ENCODE measurements at places on chromosomes 11 and 22.

DNA sequence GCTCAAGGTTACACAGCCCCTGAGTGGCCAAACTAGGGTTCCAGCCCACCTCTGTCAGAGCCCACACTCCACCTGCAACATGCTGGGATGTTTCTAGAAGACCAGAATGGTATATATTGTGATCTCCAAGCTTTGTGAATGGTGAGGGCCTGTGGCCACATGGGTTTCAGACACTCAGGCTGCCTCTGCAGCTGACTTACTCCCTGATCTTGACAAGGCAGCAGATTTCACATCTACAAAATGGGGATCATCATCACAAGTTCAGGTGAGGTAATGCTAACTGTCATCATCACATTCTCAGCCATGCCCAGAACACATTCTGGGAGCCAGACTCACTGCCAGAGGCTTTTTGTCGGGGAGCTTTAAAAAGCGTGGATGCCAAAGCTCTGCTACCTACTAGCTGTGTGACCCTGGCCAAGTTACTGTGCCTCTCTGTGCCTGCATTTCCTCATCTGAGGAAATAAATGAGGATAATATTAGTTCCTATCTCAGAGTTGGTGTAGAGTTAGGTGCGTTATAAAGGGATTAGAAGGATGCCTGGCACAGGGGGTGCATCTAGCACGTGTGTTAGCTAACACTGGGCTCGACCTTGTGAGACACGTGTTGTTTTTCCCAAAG is 24.9 kb upstream of the WNT11 start:
- peak; percentile 28 for DNase-seq

- DNase-seq, result no peak
These were observed at the start of gene WT1 for GRCh38 chr11:32435511-32435941. Gene WT1 (minus strand): TSS chr11:32435539.

DNA sequence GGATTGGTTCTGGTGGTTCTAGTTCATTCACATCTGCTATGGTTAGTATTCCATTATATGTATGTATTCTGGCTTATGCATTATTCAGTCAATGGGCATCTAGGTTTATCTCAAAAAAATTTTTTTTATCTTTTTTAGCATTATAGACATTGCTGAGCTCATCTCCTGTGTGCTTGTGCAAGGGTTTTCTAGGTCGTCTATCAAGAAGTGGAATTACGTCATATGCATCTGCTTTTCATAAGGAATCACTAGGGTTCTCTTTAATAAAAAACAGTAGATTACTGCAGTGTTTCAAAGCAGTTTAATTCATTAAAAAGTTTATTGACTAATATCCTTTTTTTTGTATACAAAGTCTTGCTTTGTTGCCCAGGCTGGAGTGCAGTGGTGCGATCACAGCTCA is 21.3 kb downstream of the TBC1D22A start:
- DNase-seq, result peak; percentile 25

DNA sequence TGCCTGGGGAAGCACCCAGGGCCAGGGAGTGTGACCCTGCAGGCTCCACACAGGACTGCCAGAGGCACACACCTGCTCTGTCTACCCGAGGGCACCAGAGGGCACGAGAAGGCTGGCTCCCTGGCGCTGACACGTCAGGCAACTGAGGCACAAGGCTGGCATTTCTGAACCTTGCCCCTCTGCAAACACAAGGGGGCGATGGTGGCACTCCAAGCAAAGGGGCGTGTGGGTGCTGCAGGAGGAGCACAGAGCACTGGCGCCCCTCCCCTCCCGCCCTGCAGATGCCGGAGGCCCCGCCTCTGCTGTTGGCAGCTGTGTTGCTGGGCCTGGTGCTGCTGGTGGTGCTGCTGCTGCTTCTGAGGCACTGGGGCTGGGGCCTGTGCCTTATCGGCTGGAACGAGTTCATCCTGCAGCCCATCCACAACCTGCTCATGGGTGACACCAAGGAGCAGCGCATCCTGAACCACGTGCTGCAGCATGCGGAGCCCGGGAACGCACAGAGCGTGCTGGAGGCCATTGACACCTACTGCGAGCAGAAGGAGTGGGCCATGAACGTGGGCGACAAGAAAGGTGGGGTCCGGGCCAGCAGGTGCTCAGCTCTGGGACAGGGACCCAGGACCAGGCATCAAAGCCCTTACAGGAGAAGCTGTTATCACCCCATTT is 20.8 kb upstream of the TXNRD2 start:
- peak; percentile 57 for DNase-seq

- no peak for DNase-seq
These were observed 23.2 kb downstream of the MS4A4A start for GRCh38 chr11:60303661-60304060.

DNA sequence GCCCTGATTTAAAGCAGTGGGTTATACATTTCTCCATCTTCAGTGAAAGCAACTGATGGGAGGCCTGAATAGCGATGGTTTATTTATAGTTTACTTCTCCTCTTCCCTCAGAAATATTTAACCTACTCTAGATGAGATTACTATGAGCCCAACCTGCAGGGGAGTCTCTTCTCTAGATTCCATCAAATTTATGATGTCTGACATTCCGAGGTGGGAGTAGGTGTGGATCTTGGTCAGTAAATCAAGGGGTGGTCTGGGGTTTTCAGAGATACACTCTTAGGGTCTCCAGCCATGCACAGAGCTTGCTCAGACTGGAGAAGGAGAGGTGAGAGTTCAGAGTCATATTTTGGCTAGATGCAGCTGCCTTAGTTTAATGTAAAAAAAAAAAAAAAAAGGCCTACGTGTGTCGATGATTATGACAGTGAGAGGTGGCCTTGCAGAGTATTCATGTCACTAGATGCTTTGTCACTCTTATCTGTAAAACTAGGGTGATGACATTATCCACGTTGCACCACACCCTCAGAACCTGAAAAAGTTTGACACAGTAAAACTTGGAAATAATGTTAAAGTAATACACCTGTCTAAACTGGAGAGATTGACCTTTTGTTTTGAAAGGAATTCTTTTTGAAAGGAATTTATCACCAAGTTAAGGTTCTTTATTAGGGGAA is 81.2 kb downstream of the EXT2 start:
- DNase-seq, result no peak

- peak; percentile 78 for DNase-seq
These were observed at the start of gene HDAC10 for GRCh38 chr22:50250555-50251476. Gene HDAC10 (minus strand): TSS chr22:50251265. CDS start chr22:50251032, 233 bp downstream.

- DNase-seq, result no peak
These were observed 19.1 kb downstream of the CD44 start for GRCh38 chr11:35157814-35158700.

DNA sequence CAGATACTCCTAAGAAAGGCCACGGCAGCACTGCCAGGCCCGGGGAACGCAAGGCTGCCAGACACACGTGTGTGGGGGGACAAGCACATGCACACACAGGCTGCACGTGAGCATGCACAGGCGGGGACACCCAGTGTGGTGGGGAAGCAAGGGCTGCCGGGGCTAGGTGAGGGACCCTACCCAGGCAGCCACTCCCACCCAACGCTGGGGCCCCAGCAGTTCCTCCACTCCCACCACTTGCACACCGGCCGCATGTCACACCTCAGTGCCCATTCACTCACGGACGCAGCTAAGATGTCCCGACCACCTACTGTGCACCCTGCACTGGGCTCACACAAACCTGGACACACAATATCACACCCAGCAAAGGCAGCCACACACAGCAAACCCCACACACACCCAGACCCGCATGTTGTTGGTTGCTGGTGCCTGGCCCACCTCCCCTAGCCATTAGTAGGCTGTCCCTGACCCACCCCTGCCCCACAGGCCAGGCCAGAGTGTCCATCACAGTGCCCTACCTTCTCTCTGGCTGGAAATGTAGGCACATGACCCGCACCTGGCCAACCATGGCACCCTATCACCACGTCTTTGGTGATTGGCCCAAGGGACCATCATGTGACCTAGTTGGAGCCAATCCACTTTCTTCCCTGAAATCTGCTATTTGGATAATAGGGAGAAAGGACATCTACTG is 8.8 kb downstream of the SSTR3 start:
- DNase-seq, result no peak

DNA sequence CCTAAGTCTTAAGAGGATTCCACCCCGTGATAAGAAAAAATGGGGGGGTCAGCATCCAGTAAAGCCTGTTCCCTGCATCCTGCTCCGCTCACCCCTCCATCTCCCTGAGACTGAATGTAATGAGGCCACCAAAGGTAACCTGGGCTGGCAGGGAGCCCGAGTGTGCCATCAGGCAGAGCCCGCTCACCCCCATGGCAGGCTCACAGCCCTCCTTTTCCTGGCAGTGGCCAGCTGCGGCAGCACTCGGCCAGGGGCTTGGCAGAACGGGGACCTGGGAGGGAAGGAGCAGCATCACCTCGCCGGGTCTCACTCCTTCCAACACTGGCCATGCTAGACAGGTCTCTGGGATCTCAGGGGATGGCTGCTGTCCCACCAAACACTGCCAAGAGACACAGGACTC is 64.4 kb downstream of the PRDM11 start:
- no peak for DNase-seq

GRCh38 chr11:34707462-34707840 is 86.6 kb downstream of the EHF start:
- DNase-seq, result peak; percentile 38

DNA sequence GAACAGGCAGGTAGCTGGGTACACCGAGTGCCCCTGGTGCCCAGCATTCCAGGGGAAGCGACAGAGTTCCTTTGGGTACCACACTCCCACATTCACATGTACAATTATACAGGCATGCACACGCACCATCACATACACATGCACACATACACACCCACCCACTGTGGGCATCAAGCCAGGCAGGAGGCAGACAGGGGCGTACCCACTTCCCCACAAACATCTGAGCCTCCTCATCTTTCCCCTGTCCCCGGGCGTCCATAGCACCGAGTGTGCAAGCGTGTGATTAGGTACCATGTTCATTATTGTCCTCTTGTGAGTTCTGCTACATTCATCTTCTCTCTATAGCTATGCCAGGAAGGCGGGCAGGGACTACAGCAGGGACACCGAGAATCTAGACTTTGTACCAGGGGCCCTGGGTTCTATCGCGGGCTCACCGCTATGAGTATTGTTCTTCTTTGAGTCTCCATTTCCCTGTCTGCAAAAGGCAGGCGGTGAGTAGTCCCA is 2.1 kb upstream of the CARD10 start:
- no peak for DNase-seq

DNA sequence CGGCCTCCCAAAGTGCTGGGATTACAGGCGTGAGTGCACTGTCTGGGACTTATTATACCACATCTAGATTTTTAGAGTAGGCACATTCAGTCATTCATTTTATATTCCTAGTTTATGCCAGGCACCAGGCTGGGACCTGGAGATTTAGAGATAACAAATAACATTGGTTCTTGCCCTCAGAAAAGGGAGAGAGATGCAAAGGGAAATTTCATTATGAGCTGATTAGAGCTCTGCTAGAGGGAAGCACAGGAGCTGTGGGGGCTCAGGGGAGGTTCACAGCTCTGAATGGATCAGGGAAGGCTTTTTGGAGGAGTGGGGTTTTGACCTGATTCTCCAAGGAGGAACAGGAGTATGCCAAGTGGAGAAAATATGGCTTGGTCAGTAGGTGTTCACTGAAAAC is 32.3 kb downstream of the MEI1 start:
- no peak for DNase-seq

DNA sequence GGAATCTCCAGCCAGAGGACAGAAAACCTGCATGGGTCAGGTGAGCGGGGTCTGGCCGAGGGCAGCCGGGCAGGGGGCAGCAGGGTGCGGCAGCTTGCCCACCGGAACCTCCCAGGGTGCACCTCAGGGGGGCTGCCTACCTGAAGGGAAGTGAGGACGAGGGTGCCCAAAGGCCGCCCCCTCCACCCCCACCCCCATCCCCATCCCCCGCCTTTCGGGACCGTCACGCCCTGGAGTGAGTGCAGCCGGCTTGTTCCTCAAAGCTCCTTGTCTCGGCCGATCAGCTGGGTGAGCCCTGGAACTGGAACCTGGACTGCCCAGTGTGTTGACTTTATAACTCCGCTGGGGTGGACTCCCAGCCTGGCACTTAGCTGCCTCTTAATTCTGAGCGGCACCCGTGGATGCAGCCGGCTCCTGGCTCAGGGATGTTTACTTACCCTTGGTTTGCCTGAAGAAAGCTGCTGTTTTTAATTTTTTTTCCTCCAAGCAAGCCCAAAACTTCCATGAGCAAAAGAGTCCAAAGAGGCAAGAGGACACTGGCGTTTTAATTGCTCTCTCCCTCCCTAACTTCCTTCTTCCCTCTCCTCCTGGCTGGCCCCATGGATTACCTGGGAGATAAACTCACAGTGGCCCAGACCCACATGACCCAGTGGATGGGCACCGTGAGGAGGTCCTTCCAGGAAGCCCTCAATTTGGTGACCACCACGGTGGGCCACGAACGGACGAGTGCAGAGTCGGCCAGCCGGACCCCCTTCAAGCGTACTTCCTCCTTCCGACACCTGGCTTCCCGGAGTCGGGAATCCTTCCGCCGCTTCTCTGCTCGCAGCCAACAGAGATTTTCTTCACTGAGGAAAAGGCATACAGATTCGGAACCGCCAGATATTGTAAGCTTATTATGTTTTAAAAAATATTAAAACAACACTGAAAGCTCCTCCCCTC is 87.8 kb upstream of the CRYBB3 start:
- no peak for DNase-seq

DNA sequence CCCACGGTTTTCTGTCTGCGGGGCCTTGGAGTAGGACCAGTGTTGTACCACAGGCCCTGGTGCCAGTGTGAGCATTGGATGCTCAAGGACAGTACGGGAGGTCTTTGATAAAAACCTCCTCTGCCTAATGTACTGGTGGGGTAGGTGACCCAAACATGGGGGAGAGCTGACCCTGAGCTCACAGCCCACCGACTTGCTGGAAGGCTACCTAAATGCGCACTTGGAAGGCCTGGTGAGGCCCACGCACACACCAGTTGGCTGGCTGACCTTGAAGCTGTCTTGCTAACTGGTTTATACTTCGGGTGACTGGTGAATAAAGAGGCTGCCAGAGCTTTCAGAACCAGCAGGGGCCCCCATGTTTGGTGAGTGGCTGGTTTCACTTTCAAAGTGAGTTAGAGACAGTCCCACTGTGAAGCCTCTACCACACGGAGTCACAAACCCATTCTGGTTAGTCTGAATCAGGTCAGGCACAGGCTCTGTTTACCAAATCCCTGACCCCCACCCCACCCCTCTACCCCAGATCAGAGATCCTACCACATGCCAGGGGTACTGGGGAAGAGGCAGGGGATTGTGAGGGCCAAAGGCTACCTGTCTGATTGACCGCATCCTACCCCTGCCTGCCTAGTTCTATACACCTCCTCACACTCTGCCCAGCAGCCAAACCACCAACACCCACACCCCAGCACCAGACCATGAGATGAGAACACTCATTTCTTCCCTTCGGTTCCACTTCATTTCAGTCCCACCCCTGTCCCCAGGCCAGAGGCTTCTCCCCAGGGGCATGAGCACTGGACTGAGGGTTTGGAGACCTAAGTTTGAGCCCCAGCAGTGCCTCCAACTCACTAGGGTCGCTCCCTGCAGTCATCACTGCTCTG is 12.7 kb upstream of the IL2RB start:
- no peak for DNase-seq

GRCh38 chr11:117663821-117664220 is 133.2 kb downstream of the DSCAML1 start:
- no peak for DNase-seq

GRCh38 chr11:115290479-115290878 is 213.7 kb downstream of the CADM1 start:
- no peak for DNase-seq

All from inflammatory macrophage treated with lipopolysaccharide for 1 hour (primary cell).